CD4-positive, alpha-beta T cell treated with Interleukin-2 at 100 ng/mL for 4 hours (primary cell): ENCODE measurements at places on chromosomes 7 and 10.

DNA sequence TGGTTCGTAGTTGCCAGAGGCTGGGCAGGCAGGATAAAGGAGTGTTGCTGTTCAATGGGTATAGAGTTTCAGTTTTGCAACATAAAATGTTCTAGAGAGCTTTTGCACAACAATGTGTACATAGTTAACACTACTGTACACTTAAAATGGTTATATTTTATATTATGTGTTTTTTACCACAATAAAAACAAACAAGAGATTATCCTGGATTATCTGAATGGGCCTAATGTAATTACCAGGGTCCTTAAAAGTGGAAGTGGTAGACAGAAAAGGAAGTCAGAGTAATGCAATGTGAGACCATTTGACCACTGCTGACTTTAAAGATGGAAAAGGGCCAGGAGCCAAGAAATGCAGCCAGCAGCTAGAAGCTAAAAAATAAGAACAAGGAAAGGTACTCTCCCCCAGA is 159.7 kb downstream of the SGMS1 start:
- DNase-seq, result no peak

DNA sequence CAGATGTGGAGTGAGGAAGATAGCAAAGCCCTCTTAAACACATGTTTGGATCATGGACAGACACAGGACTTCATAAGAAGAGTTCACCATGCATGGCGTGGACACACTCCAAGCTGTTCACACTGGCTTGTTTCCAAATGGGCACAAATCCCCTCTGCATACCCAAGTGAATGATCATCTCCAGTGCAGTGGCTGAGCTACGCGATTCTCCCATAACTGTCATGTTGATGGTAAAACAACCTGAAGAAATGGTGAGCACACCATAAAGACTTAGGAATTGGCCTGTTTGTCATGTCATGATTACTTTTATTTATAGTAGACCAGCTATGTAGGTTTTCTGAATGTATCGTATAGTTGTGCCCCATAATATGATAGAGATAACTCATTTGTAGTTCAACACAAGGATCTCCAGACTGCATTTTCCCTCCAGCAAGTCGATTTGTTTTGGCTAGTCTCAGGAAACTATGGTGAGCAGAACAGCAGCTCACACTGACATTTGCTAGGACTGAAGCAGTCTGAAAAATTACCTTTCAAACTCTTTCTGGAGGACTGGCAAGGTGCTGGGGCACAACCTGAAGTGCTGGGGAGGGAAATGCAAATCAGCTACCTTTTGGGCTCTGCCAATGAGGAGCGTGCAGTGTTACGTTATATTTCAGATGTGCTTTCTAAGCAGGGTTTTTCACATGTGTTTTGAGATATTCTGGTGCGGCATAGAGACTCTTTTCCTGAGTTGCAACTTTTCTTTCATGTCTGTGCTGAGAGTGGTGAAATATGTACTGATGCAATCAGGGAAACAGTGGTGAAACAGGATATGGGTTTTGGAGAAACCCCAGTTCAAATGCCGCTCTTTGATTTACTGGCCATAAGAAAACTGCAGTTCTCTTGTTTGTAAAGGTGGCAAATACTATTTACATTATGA is 629.6 kb upstream of the DPP6 start:
- DNase-seq, result no peak

- no peak for DNase-seq
These were observed 37.3 kb downstream of the RTKN2 start for GRCh38 chr10:62231371-62231770.

DNA sequence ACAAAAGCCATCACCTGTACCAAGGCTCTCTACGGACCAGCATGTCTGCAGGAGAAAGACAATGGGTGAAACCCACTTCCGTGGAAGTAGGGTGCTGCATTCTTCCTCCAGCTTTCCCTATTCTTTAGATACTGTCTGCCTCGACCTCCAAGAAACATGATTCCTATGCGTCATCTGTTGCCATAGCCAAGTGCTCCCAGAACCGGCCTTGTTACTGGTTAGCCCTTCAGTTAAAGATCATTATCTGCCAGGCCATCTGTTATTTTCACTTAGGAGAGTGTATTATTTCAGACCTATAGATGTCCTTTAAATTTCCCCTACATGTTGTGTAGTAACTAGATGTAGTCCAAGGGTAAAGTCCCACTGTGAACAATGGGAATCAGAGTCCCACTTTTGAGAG is 89.0 kb upstream of the KIAA1217 start:
- no peak for DNase-seq

DNA sequence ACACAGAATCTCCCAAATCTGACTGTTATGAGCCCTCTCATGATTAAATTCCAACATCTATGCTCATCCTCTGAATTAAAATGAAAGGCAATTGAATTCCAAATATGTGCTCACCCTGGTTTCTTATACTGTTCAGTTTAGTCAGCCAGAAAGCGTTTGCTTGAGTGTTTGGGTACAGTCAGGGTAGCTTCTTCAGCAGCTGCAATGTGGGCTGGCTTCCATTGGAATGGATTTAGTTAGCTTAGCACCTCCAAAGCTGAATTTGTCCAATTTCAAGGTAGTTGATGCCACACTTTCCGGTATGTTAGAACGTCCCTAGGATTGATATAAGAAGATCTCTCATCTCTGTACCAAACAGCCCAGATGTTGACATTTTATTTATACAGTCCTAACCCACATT is 9.3 kb downstream of the KLHL7 start:
- DNase-seq, result no peak

- DNase-seq, result no peak
These were observed 9.0 kb downstream of the C10orf71 start for GRCh38 chr10:49307921-49308320.

DNA sequence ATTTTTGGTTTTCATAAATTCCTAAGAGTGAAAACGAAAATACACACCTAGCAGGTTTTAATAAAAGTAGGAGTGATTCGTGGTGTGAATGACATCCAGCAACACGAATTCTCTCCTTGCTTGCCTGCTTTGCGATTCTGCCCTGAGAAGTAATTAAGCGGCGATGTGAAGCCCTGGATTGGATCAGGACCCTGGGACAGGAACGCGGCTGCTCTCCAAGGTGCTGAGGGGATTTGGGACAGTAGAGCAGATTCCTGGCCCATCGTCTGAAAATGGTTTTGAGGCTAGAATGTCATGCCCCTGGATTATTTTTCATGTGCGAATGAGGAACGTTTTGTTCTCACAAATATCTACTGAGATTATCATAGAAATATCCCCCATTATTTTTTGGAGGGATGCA is 7.8 kb downstream of the NPS start:
- no peak for DNase-seq

DNA sequence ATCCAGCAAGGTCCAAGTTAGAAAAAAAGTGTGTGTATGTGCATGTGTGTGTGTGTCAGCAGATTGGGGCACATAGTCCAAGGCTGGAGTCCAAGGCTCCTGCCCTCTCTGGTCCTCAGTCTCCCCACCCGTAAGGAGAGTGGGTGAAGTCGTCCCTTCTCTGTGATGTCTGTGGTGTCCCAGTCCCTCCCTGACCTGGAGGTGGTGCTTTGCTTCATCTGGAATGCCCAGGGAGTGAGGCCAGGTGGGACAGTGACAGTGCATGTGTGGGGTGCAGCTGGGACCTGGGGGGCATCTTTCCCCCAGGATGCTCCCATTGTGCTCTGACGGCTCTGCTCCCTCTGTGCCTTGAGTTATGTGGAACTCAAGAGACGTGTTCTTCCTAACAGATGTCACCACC is 18.0 kb downstream of the AQP1 start:
- no peak for DNase-seq

DNA sequence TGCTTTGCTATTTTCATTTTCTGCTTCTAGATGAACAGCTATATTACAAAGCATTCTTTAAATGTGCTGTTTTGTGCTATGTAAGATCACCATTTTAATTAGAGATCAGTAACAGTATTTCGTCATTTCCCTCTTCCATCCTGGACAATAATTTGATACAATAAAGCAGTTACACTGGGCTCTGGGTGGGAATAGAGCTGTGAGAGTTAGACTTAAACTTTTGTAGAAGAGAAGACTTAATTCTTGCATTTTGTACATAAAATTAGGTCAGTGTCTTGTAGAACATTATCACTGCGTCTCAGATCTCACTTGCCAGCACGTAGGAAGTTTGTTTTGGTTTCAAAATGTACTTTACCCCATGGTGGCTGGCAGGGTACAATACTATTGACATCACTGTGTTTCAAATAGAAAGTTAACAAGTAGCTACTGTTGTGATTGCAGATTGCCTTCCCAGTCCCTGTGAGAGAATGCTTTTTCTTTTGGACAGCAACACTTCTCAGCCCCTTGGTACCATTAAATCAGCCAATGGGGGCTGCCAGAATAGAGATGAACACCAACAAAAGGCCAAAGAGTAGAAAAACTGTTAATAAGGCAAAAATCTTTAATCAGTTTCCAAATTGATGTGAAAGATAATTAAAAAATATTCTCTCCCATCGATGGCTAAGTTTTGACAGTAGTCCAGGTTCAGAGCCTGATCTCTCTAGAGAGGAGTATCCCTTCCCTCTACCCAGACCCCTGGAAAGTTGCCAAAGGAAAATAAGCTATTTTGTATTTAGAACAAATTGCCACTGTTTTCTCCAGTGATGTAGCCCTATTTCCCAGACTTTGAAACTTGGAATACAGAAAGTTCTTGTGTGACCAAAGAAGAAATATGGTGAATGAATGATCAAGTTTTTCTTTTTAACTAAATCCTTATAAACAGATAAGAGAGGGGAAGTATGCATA is 35.1 kb downstream of the SMNDC1 start:
- peak; percentile 18 for DNase-seq

GRCh38 chr10:133186416-133187090 is 26.5 kb downstream of the KNDC1 start:
- DNase-seq, result no peak

GRCh38 chr7:26388256-26388655 is 96.6 kb downstream of the SNX10 start:
- DNase-seq, result no peak

- no peak for DNase-seq
These were observed 120.0 kb upstream of the TCERG1L start for GRCh38 chr10:131431533-131431932.

GRCh38 chr7:49091519-49091918 is 167.2 kb downstream of the CDC14C start:
- no peak for DNase-seq

DNA sequence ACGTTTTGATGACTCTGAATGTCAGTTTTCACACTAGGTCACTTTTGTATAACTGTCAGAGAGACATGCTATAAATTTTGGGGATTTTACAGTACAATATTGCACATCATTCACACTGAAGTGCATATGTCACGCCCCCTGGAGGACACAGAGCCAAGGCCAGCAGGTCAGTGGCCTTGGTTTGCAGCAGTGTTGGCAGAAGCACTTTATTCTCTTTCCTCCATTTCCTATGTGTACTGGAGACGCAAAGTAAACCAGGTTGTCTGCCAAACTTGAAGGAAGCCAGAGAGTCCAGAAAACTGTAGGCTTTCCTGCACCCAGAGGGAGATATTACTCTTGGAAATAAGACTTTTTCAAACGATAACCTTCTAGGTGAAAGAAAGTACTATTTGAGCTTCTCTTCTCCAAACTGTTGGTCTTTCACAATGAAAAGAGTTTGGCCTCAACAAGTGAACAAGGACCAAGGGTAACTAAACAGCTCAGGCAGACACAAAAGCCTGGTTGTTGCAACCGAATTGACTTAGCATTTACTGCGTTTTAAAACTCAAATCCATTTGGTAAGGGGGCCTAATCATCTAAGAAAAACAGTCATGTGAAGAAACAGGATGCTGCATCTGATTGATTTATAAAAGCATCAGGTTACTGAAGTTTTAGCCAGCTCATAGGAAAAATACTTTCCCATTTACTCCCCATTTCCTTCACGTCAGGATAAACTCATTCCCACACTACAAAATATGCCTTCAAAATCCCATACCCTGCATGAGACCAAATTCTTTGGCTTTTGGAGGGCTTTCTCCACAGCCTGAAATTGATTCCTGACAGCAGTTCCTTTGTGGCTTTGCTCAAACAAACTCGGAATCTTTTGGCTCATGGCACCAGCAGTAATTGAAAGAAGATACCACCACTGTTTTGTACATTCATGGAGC is 83.0 kb upstream of the SEC61G start:
- DNase-seq, result no peak

DNA sequence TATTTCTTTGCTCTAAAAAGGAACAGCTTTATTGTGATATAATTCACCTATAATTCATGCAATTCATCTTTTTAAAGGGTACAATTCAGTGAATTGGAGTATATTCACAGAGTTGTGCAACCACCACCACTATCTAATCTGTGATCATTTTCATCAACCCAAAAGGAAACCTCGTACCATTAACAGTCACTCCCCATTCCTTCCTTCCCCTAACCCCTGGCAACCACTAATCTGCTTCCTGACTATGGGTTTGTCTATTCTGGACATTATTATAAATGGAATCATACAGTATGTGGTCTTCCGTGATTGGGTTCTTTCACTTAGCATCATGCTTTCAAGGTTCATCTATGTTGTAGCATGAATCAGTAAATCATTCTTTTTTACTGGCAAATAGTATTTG is 52.3 kb downstream of the MKI67 start:
- DNase-seq, result no peak

- DNase-seq, result no peak
These were observed 149.8 kb downstream of the DOCK4 start for GRCh38 chr7:112056409-112056808.

DNA sequence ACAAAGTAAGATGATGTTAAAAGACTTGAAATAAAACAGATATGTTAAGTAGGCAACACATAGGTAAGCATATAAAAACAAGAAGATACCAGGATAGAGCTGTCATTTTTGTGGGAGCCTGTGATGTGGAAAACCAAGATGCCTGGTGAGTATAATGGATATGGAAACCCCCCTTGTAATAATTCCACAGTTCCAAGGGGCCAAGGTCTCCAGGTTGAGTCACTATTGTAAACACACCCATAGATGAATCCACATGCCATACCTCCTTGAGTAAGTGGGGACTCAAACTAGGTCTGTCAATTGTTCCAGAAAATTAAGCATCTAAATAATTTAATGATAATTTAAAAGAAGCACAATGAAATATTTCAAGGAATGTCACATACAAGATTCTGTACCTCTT is 15.9 kb downstream of the CAV1 start:
- no peak for DNase-seq

GRCh38 chr10:634256-634655 is 55.2 kb downstream of the DIP2C start:
- no peak for DNase-seq

GRCh38 chr7:1752111-1752510 is 82.0 kb downstream of the ELFN1 start:
- DNase-seq, result no peak

DNA sequence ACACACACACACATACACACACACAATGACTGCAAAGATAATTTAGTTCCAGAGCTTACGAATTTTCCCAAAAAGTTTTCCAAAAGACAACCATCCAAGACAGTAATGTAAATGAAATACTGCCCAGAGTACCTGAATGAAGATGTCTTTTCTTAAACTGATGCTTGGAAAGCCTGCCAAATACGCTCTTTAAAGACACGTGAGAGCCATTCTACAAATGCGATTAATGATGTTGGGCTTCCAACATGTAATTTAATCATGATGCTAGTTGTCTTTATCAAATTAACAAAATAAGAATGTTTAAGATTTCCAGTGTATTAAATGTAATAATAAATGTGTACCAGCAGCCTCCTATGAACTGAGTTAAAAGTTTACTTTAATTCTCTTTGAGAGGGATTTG is 11.1 kb downstream of the ERCC6 start:
- DNase-seq, result no peak
